ENCODE measurements at places on chromosomes 3 and 15.

DNA sequence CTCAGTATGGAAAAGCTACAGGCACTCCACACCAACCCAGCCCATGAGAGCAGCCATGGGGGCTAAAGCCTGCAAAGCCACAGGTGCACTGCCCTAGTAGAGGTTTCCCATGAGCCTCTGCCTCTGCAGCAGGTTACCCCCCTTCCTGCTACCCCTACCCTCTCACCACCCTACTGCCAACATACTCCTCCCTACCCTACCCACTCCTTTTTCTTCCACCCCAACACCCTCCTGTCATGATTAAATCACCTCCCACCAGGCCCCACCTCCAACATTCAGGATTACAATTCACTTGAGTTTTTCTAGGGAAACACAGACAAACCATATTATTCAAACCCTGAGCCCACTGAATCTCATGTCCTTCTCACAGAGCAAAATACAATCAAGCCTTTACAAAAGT lies 88.4 kb downstream of the LMLN start:
- no peak for DNase-seq

GRCh38 chr15:84929795-84930603 lies 45.5 kb downstream of the SLC28A1 start:
- no peak for DNase-seq

GRCh38 chr3:41158947-41159346 lies 40.4 kb upstream of the CTNNB1 start:
- no peak for DNase-seq

DNA sequence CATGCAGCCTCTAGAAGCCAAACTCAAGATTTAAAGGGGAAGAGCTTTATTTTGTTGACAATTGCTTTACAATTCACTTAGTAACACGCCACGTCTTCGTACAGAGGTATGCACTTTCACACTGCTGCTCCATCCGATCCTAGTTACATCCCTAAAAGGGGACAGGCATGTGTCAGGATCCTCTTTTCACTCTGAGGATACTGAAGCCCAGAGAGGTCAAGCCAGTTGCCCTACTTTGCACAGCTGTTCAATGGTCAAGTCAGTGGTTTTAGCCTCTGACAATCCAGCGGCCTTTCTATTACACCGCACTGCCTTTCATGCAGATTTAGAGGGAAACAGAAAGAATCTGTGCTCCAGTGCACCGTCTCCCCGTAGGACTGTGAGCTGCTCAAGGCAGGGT lies 44.9 kb upstream of the CHRNB4 start:
- no peak for DNase-seq

DNA sequence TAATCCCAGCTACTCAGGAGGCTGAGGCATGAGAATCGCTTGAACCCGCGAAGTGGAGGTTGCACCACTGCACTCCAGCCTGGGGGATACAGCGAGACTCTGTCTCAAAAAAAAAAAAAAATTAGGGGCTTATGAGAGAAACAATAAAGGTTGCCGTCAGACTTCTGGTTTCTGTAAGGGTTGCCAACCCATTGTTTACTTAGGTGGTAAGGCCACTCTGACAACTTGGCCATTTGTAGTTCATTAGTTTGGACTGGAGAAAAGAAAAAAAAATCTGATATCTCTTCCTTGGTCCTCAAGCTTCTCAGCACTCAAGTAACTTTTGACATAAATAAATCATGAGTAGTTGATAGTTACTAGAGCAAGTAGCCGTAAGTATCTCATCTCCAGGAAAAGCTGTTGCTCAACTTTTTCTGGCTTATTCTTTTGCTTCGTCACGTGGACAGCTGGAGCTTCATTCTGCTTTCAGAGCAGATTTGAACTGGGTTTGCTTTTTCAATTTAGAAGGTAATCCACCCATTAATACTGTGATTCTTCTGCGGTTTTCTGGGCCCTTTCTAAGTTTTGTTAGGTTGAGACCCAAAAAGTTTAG lies 9.4 kb downstream of the SNX1 start:
- DNase-seq: no peak

DNA sequence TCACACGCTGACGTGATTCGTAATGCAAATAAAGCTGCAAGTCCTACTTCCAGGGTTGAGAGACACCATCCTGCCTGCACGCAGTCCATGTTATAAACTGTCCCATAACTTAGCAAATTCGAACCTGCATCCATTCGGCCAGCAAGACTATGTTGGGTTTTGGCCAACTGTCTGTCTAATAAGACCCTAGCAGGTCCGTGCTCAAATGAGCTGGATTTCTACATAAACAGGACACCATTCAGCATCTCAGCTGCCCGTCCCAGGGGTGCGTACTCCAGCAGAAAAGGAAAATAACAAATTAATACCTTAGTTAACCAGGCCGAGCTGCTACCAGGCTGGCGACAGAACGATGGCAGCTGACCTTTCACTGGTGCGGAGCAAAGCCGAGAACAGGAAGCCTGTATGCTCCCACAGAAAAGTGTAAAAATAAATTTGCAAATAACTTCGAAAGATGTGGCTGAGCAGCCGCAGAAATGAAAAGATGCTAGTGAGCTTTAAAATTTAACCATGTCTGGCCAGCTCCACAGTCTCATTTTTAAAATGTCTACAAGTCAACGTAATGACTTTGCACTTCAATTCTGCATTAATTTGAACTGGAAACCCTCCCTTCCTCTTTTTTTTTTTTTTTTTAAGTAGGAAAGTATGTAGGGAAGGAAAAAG lies 97.1 kb upstream of the SNRPA1 start:
- no peak for DNase-seq

DNA sequence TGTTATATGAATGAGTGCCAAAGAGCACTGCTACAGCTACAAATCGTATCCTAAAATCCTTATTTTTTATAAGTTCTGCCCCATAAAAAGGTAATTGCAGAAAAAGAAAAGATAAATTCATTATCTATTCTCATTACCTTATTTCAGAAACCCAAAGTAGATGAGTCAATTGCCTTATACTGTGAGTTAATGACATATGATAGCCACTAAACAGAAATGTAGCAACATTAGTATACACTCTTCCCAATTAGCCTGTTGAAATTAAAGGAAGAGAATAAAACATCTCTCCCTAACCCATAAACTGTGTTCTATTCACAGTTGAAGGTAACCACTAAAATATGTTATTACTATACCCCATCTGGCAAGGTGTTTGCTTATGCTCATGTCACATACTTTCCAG lies 11.0 kb downstream of the TBL1XR1 start:
- no peak for DNase-seq

GRCh38 chr3:130789782-130790322 lies 43.2 kb upstream of the PIK3R4 start:
- DNase-seq: no peak

- no peak for DNase-seq
Measured at GRCh38 chr3:171056528-171056927, 30.0 kb upstream of the SLC2A2 start.

DNA sequence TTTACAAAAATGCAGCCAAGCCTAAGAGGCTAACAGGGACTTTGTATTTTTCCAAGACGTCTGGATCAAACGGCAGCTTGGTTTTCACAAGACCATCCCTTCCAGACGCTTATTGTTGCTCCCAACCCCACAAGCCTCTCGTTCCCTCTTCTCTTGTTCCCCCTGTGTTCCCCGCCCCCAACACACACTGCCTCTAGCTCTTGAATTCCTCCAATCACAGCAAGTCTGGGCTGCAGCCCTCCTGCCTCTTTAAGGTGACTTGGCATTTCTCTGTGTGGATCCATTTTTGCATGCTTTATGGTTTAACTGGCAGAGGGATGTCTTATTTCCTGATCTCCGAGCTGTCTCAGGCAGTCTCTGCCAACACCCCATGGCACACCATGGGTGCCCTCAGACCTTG lies 182.2 kb downstream of the ABHD5 start:
- DNase-seq: no peak

DNA sequence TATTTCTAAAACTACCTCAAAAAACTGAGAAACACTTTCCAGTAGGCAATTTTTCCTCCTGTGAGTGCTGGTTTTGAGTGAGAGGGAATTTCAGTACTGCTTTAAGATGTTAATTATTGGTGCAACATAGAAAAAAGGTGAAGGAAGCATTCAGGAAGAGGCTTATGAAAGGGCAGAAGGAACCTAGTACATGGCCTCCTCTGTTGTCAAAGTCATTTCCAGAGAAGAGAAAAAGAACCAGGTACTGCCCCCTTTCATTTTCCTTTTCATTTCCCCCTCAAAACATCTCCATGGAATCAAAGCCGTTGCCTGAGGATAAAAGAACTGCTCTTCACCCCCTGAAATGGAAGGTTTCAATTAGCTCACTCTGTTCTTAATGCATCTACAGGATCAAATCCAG lies 19.8 kb downstream of the RARRES1 start:
- no peak for DNase-seq

GRCh38 chr15:65396283-65396964 lies 18.6 kb upstream of the IGDCC3 start:
- no peak for DNase-seq

- DNase-seq: no peak
Measured at GRCh38 chr3:47747558-47747957, 34.1 kb downstream of the SMARCC1 start.

GRCh38 chr15:95839367-95839782 lies 491.1 kb upstream of the NR2F2 start:
- peak; percentile 55 for DNase-seq

GRCh38 chr15:101203029-101203573 lies 48.7 kb downstream of the CHSY1 start:
- DNase-seq: no peak

GRCh38 chr15:64524778-64525177 lies 64.4 kb downstream of the ZNF609 start:
- no peak for DNase-seq

- DNase-seq: peak; percentile 60
Measured at GRCh38 chr15:64333986-64334929, 21.7 kb downstream of the CSNK1G1 start.

GRCh38 chr3:36972163-36972562 lies 20.8 kb downstream of the EPM2AIP1 start:
- DNase-seq: no peak

DNA sequence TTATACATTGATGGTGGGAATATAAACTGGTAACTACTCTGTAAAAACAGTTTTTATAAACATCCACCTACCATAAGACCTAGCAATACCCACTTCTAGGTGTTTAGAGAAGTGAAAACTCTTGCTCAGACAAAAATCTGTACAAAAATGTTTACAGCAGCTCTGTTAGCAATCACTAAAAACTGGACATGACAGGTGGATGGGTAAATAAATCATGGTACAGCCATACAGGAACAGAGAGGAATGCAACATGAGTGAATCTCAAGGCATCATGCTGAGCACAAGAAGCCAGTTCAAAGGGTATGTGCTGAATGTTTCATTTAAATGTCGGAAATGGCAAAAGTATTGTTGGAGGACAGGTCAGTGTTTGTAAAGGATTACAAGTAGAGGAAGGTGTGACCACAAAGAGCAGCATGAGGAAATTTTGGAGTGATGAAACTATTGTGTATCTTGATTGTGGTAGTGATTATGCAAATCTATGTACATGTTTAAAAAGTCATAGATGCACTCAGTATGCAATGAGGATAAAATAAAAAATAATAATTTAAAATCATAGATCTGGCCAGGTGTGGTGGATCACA lies 2.8 kb upstream of the RNU5A-1 start:
- DNase-seq: no peak

- no peak for DNase-seq
Measured at GRCh38 chr3:70150599-70150998, 151.1 kb downstream of the SAMMSON start.

GRCh38 chr3:192875971-192876565 lies 41.6 kb downstream of the MB21D2 start:
- DNase-seq: no peak

GRCh38 chr3:115293321-115293720 lies 146.2 kb upstream of the ZBTB20 start:
- no peak for DNase-seq

GRCh38 chr15:67126551-67127330 lies 61.3 kb downstream of the SMAD3 start:
- no peak for DNase-seq

DNA sequence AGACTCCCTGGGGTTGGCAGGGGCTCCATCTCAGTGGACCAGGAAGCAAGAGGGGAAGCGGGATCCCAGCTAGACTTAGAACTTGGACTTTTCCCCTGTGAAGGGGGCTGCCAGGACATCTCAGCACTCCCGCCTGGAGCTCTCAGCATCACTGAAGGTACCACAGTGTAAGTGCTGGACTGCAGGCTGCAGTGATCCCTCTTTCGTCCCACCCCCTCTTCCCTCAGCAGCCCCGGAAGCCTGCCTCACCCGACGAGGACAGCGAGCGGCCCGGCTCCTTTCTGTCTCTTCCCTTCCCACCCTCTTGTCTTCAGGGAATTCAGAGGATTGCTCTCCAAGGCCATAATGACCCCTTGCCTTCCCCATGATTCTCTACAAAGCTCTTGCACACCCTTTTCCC lies 94.4 kb downstream of the ANP32A start:
- DNase-seq: no peak

GRCh38 chr15:49279521-49280456 lies 109.7 kb downstream of the GALK2 start:
- no peak for DNase-seq

DNA sequence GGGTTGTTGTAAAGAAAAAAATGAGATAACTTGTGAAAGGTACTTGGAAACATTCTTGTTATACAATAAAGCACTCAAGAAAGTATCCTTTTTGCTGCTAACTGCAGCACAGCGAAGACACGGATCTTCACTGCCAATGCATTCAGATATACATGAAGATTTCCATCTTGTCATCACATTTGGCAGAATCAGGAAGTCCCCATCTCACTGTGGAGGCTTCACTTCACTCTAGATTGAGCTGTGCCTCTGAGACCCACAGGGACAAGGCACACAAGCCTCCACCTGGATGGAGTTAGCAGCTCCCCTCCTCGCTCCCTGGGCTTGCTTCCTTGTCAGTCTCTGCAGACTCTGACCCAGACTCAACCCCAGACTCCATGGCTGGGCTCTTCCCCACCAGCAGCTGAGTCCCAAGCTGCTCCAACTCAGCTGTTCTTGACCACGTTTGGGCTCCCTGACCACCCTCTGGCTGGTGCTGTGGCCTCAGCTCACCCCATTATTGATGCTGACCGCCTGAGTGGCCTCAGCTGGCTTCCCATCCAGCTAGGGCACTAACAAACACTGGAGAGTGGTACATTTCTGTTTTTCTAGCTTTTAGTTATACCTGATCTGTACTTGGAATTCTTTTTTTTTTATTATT lies 45.4 kb upstream of the SMAD3 start:
- DNase-seq: no peak

DNA sequence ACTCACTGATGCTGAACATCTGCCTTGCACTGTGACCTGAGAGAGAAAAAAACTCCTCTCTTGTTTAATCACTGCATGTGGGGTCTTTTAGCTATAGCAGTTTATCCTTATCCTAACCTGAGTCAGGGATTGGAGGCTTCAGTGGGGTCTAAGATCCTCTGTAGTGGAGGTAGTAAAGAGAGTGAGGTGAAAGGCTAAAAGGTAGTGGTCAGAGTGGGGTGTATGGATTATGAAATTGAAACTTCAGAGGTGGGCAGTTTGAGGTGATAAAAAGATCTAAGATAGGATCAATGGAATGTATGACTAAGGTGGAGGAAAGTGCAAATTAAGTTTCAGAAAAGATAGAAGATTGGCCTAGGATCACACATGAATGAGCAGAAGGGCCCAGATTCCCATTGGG lies 36.5 kb downstream of the DET1 start:
- no peak for DNase-seq

DNA sequence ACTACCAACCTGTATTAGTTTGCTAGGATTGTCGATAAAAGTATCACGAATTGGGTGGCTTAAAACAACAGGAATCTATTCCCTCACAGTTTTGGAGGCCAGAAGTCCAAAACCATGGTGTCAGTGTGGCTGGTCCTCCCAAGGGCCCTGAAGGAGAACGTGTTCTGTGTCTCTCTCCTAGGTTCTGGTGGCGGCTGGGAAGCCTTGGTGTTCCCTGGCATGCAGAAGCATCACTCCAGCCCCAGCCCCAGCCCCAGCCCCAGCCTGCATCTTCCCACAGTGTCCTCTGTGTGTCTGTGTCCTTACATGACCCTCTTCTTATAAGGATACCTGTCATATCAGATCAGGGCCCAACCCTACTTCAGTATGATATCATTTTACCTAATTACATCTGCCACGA lies 272.5 kb upstream of the LYSMD4 start:
- no peak for DNase-seq

Measured in CD4-positive, alpha-beta T cell treated with Interferon alpha-2 for 1 hour (primary cell).